ENCODE measurements at places on chromosomes 7 and 10.

- no peak for DNase-seq
These were observed 78.4 kb upstream of the MEOX2 start for GRCh38 chr7:15764851-15765382.

DNA sequence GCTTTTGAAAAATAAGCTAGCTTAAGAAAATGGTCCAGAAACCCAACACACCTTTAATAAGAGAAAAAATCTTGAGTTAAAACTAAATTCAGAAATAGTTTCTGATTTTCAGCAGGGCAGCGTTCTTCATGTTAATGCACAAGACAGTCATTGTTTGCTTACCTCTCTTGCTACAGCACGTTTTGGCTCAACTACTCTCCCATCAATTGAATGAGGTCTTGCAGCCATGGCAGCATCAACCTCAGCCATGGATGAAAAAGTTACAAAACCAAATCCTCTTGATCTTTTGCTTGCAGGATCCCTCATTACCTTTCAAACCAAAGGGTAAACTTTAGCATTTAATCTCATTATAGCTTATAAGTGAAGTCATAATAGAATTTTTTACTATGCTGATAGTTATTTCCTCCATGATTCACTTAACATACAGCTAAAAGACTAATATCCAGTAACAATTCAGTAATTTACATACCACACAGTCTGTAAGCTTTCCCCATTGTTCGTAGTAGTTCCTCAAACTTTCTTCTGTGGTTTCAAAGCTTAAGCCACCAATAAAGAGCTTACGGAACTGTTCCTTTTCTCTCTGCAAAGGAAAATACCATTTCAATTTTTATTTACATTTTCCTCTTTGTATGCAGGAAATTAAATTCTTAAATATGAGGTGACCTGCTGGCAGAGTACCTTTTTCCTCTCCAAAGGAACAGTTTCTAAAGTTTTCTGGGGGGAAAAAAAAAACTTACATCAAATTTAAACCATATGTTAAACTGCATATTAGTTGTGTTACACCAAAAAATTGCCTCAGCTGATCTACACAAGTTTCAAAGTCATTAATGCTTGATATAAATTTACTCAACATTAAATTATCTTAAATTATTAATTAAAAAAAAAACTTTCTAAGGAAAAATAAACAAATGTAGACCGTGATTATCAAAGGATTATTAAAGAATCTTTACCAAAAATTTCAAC lies 3.1 kb downstream of the HNRNPA2B1 start:
- no peak for DNase-seq

DNA sequence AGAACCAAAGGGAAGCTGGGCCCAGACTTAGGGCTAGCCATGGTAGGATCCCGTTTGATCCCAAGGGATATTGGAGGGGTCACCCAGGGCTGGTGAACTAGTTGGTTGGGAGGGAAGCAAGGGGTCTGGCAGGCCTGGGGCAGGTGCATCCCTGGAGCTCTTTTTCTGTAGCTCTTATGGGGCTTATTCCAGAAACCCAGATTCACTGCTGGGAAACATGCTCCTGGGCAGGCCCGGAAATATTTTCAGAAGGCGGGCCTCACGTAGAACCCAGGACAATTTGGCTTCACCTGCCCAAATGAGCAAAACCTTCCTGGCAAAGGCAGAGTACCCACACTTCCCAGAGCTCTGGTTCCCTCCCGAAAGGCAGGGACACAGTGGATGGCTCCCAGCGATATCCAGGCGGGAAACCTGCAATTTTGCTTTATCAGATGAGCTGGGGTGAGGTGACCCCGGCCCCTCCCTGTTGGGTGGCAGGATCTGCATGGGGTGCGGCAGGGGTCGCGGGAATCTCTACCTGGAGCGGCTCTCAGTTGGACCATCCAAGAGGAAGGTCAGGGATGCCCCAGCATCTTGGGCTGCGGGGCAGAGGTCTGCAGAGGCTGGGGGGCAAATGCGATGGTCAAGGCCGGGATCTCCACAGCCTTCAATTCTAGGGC lies 533.9 kb downstream of the TCERG1L start:
- no peak for DNase-seq

DNA sequence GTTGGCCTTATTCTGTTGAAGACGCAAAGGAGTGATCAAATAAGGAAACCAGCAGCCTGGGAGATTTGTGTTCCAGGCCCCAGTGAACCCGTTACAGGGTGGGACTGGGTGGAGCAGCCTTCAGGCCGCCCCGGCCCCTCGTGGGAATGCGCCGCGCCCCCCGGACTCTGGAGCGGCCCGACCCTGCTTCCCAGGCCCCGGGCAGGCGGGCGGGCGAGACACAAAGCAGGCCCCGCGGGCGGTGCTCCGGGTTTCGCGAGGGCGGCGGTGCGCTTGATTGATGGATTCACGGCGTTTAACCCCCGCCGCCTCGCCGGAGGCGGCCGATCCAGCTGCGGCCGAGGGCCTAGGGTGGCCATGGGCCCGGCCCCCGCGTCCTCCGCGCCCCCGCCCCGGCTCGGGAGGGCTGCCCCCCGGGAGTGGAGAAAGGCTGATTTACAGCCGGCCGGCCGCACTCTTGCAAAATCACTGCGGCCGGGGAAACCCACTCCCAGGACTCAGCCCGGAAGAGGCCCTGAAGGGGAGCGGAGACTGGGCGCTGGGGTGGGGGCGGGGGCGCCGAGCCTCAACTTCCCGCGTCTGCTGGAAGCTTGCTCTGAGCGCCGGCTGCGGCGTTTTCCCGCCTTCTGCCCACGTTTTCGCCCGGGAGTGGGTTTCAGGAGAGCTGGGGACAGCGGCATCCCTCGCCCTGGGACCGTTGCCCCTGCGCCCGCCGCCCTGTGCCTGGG lies 299.6 kb upstream of the NFE2L3 start:
- no peak for DNase-seq

DNA sequence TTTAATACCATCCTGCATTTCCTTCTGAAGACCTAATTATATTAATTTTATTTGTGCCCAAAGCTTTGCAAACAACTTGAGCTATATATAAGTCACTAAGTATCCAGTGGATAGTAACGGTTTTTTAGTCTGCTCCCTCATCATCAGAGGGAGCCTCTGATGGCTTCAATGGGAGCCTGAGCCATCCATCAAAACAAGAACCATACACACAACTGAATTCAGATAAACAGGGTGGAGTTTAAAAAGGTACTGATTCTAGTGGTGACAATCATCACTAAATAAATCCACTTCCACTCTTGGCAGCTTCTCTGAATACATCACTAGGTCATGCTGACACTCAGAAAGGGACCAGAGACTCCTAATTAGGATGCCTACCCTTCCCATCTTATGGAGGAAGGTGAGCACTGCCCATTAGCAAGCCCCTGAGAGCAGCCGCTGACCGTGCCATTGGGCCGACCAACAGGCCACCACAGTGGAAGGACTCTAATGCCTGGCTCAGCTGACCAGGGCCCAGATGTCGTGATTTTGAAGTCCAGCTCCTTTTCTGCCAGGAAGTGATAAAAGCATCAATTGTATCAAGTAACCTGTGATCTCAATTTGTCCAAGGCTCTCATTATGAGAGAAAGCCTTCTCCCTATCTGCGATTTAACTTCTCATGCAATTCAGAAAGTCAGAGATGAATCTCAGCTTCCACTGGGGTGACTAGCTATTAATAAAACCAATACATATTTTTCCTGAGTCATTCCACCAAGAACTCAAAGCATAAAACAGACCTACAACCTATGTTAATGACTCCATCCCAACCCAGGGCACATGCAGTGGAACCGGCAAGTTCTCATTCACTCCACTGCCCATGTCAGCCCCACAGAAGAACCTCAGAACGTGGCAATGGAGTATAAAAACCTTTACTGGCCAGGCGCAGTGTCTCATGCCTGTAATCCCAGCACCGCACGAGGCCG lies 13.1 kb downstream of the VOPP1 start:
- no peak for DNase-seq

- DNase-seq, result no peak
These were observed 57.4 kb downstream of the PARP12 start for GRCh38 chr7:140005341-140005740.

- DNase-seq, result no peak
These were observed 64.0 kb downstream of the MAD1L1 start for GRCh38 chr7:2168615-2169311.

GRCh38 chr10:70890917-70891431 lies 2.6 kb upstream of the PCBD1 start:
- DNase-seq, result no peak

DNA sequence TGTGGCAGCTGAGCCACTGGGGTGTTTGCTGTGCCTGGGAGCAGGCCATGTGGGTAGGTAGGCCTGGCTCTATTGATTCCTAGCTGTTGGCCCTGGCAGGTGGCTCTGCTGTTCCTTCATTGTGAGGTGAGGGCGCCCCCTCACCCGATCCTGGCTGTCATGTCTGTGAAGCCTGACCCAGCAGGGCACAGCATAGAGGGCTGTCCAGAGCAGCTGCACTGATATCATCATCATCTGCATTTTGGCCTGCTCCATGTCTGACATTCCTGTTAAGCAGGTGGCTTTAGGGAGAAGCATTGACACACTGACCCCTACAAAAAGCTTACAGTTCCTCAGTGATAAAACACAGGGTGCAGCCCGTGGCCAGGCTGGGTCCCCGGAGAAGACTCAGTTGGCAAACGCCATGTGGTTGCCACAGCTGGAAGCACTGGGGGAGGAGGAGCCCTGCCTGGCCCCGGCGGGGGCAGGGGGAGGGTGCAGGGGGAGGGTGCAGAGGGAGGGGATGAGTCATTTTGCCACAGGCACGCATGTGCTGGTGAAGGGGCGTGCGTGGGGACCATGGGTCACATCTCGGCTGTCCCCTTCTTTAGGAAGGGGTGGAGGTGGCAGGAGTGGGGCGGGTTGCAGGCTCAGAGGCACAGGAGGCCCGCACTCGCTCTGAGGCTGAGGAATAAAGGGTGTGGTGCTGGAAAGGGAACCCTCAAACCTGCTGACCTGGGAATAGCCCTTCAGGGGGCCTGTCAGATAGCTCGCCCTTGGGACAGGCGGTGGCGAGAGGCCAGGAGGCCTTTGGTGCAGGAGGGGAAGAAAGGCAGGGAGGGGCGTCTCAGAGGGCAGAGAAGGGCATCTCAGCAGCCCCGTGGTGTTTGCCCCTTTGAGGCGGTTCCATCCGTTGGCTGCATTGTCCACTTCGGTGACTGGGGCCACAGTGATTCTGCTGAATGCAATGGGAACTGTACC lies 31.6 kb downstream of the IKZF1 start:
- peak; percentile 27 for DNase-seq

GRCh38 chr10:46294641-46295220 lies 7.9 kb downstream of the ANTXRL start:
- no peak for DNase-seq

GRCh38 chr7:70241536-70242175 lies 643.4 kb downstream of the AUTS2 start:
- no peak for DNase-seq

GRCh38 chr10:75040576-75040975 lies 70.9 kb upstream of the SAMD8 start:
- peak; percentile 38 for DNase-seq

GRCh38 chr7:29588900-29589696 lies 25.5 kb downstream of the PRR15 start:
- DNase-seq, result peak; percentile 7

DNA sequence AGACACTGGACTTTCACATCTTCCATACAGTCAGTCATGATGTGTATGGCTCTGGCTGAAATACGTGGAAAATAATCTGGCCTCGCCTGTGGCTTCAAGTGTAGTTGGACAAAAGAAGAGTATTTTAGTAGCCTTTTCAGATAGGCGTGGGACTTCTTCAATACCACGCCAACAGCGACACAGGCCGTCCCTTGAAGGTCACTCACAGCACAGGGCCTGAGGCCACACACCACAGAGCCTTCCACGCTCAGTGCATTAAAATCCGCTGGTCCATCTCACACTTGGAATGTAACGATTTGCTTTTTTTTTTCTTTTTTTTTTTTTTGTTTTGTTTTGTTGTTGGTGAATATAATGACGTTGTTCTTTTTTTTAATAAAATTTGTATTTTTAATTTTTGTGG lies 51.8 kb upstream of the SUN1 start:
- DNase-seq, result no peak

DNA sequence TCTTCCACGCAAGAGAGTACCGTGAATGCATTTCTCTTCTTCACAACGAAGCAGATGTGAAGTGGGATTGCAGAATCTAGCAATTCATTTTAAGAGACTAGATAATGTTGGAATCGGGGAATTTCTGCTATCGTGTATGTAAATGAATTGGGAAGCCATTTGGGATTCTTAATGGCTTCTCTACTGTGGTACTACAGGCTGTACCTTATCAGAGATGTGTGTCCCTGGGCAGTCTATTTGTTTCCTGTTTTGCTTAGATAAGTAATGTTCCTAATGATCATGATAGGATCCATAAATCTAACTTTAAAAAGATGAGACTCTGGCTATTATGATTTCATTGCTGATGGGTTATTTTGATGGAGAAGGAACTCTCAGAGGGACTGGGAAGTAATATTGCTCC lies 320.6 kb downstream of the REEP3 start:
- no peak for DNase-seq

GRCh38 chr10:110822035-110822711 lies 49.6 kb upstream of the PDCD4 start:
- DNase-seq, result no peak

- DNase-seq, result no peak
These were observed 29.7 kb upstream of the GSDME start for GRCh38 chr7:24786941-24787340.

- DNase-seq, result no peak
These were observed 146.4 kb downstream of the ZNF248 start for GRCh38 chr10:37710831-37711616.

DNA sequence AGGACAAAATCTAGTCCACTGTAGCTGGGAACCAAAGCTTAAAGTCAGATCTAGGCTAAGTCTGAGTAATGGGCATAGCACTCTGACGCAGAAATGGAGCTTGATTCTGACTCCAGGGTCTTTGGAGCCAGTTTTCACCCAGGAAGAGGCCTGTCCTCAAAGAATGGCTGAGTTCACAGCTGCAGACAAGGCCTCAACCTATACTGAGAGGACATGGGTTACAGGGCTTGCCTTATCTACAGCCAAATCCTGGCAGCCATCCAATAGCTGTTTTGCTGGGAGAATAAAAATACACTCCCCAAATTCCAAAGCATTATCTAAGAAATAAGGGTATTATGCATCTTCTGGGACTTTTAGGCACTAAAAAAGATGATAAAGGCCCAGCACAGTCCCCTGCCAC lies 154.8 kb downstream of the RAPGEF5 start:
- no peak for DNase-seq

- no peak for DNase-seq
These were observed 38.1 kb downstream of the TMEM130 start for GRCh38 chr7:98831641-98832221.

DNA sequence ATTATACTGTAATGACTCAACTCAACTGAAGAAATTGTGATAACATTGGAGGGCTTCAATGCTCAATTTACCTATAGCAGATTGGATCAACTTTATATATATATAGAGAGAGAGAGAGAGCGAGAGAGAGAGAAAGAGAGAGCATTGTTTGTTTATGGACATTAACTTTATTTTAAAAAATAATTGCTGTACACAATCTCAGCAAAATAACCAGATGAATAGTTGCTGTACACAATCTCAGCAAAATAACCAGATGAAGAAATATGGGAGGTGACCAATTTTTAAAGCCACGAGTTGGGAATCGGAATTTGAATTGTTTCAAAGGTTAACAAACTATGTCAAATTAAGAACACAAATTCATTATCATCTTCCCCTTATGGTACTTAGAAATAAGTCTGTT lies 319.9 kb downstream of the NXPH1 start:
- DNase-seq, result no peak

GRCh38 chr7:67019562-67020390 lies 23.1 kb downstream of the TYW1 start:
- DNase-seq, result no peak
